NCI-H1436 treated with DMSO at 0.1 percent for 48 hours (cell line): ENCODE measurements at places on chromosomes 7 and 10.

GRCh38 chr7:81624021-81624592 lies 145.7 kb downstream of the HGF start:
- DNase-seq = no peak

DNA sequence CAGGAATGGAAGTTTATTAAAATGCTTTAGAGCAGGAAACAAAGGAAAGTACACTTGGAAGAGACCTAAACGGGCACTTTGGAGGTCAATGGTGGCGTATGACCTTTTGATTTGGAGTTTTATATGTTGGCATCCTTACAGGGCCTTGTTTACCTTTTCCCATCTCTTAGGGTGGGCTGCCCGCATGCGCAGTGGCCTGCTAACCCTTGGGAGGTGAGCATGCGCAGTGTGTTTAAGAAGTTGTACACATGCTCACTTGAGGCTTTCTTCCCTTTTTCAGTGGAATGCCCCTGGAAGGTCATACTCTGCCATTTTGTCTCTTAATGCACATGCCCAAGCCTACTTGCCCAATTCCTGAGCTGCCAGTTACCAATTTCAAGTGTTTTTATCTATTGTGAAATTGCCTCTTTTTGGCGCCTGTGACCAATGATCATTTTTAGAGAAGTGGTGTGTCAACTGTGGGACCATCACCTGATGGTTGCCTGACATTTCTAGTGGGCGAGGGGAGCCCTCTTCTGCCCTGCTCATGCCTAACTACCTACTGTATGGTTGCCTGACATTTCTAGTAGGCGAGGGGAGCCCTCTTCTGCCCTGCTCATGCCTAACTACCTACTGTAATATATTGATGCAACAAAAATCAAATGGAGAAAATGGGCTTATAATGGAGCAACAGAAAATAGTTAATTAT lies 138.0 kb downstream of the PPP1R9A start:
- no peak for DNase-seq

GRCh38 chr10:124957404-124957947 lies 15.6 kb downstream of the ZRANB1 start:
- DNase-seq = no peak

DNA sequence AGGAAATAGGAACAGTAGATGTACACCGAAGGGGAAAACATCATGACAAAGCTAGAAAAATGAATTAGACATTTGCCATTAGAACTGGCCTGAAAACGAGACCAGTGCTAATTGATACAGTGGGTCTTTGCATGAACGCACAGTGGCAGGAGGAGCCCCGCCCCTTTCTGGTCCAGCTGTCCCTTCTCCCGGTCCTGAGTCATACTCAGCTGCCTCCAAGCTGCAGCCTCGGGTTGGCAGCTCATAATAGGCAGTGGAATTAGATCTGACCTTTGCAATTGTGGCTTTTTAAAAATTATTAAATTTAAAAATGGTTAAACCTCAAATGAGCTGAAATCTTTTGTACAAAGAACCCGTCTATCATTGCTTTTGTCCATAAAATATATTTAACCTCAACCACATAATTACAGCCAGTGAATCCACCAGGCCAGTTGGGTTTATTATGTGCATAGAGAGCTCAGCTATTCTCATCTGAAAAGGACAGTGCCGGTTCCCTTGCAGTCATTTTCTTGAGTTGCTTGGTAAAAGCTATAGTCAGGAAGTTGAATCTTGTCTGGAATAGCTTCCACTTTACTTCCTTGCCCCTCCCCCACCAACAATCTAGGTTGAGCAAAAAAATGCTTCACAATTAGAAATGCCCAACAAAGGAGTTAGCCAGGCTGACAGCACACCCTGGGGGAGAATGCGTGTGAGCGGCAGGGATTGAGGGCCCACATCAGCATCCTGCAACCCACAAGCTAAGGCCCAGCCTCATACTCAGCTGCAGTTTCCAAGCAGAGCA lies 147.1 kb downstream of the BUB3 start:
- no peak for DNase-seq

- DNase-seq = peak; percentile 32
These were observed 14.7 kb upstream of the C7orf33 start for GRCh38 chr7:148575640-148576411.

- no peak for DNase-seq
These were observed 310.4 kb upstream of the PHF14 start for GRCh38 chr7:10662982-10663884.

DNA sequence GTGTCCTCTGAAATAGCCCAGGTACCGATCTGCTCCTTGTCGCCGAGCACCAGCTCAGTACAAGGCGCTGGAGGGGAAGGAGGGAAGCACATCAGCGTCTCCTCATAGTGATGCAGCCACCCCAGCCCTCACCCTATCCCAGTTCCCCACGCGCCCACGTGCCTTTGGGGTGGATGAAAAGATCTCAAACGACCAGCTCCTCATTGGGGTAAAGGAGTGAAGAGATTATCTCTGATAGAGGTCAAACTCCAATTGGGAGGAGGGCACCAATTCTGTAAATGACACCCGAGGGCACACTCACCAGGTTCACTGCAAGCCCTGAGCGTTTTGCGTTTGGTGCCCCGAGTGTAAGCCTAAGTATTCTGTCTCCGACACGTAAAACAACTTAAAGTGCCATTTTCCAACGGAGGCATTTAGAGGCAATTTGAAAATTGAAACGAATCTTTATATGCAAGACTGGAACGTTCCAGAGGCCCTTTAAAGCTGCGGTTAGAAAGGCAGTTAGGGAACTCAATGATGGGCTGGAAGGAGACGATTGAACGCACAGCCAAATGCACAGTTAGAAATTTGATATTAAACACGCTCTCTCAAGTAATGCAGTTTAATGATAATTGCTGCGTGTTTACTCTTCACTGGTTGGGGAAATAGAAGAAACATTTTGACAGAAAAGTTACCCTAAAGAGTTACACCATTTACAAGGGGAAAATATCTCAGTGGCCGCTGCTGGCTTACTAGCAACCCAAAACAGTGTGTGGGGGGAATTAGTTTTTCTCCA lies 8.9 kb upstream of the EMX2 start:
- DNase-seq = peak; percentile 12

DNA sequence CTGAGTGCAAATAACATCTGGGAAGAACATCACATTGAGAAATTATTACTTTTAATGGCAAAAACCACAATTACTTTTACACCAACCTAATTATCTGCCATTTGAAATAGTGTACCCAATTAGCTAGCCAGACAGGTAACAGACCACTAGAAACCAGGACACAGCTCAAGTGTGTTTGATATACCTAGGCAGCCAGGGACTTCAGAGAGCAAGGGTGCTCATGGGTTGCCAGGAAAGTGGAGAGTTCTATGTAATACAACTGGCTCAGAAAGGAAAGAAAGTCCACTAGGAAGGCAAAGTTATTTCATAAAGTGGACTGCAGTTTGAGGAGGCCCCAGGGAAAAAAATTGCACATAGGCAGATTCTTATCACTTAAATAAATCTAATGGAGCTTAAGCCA lies 50.0 kb upstream of the PTN start:
- no peak for DNase-seq

- no peak for DNase-seq
These were observed 108.8 kb downstream of the ABCA13 start for GRCh38 chr7:48280100-48280499.

- no peak for DNase-seq
These were observed 70.4 kb downstream of the AKR1B1 start for GRCh38 chr7:134388336-134389019.

DNA sequence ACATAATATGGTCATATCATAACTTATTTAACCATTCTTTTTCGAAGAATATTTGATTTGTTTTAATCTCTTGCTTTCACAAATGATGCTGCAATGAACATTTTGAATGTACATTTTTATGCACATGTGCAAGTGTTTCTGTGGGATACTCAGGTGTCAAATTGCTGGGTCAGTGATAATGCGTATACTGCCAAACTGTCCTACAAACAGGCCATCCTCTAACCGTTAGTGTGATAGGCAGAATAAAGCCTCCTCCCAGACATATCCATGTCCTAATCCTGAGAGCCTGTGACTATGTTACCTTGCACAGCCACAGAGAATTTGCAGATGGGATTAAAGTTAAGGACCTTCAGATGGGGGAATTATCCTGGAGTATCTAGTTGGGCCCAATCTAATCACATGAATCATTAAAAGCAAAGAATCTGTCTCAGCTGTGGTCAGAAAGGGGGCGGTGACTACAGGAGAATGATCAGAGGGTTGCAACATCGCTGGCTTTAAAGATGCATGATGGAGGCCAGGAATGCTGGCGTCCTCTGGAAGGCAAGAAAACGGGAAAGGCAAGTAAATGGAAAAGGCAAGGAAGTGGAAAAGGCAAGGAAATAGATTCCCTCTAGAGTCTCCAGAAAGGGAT lies 46.7 kb downstream of the FZD1 start:
- no peak for DNase-seq

DNA sequence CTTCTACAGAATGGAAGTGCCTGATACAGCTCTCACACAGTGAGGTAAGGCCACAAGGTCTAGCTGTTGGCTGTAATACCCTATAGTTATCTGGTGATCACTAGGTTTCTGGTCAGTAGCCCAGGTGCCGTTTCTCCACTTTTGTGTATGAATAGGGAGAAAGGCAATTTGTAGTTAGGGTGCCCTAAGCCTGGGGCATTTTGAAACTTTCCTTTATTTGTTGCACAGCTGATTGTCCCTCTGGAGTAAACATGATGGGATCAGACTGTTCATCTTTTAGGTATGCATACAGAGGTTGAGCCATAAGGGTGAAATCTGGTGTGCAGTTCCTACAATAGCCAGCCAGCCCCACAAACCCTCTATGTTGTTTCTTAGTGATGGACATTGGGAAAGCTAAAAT lies 112.4 kb downstream of the ANKRD26 start:
- no peak for DNase-seq

- peak; percentile 86 for DNase-seq
These were observed 18.0 kb downstream of the MACC1 start for GRCh38 chr7:20199015-20199737.

DNA sequence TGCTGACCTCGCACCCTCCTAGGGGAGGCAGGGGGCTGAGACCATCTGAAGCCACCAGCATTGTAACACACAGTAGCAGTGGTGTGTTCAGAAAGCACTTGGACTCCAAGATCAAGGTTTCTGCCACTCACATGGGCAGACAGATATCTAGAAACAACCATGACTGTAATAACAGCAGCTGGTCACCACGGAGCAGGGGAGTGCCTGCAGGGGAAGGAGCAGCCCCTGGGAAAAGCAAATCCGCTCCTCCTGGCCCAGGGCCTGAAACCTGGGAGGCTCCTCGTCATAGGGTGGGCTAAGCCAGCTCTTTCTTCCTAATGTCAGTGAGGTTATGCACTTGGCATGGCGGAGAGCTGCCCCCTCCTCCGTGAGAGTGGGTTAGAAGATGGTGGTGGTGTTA lies 118.4 kb upstream of the INSYN2A start:
- no peak for DNase-seq

- DNase-seq = no peak
These were observed 38.4 kb downstream of the STAM start for GRCh38 chr10:17682236-17682946.

- DNase-seq = no peak
These were observed 207.9 kb downstream of the TNS3 start for GRCh38 chr7:47373871-47374451.

DNA sequence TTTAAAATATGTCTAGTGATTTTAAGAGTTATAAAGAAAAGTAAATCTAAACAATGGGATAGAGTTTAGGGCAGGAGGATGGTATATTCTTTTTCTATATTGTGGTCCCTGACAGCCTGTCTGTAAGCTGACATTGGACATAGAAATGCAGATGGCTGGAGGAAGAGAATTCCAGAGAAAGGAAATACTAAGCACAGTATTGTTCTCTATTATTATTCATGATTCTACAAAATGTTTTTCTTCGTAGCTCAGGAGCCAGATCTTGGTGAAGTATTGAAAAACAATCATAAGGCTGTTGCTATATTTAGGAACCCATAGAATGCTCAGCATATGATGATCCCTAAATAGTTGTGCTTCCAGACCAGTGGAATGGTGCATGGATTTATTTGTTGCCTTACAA lies 117.0 kb upstream of the FAM3C start:
- no peak for DNase-seq

DNA sequence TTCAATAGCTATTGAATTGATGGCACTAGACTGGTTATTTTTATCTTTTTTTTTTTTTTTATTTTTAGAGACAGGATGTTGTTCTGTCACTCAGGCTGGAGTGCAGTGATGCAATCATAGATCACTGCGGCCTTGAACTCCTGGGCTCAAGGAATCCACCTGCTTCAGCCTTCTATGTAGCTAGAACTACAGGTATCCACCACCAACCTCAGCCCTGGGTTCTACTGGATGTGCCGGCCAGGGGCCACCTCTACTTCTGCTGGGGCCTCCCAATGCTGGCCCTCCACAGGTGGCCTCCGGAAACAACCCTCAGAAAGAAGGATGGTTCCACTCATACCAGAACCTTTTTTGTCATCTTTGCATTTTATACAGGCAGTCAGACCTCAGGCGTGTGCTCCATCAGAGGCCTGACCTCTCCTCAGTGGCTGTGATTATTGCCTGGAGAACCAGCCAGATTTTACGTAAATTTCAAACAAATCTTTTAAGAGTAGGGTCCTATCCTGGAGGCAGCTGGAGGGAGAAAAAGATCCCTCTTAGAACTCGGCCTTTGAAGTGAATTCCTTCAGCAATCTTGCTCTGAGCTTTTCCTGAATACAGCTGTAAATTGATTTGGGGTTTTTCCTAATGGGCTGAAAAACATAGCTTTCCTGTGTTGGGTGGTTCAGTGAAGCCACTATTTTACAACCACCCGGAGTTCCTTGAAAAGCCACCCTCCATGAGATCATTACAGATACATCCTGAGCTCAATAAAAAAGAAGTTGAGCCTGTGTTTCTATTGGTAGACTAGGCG lies 110.0 kb downstream of the SPAG6 start:
- no peak for DNase-seq

DNA sequence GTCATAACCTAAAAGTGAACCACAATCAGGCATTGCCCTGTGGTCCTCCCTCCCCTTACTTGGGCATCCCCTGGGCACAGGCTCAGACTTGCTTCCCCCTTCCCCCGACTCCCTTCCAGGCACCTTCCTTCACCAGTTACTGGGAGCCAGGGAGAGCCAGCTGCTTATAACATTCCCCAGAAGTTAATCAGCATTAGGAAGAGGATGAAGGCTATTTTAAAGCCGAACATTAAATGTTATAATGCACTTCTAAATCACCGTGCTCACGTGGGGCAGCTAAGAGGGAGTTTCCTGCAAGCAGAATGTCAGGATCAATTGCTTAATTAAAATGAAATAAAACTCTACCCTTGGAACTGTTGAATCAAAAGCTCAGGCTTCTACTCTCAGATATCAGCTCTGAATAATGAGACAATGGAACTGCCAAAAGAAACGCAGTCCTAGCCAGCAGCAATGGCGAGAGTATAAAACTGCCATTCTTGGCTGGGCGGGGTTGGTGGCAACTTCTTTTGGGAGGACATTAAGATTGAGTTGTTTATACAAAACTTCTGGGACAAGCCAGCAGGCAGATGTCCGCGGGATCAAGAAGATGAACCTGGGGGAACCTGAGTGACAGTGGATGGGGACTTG lies 169.5 kb downstream of the FANK1 start:
- no peak for DNase-seq

DNA sequence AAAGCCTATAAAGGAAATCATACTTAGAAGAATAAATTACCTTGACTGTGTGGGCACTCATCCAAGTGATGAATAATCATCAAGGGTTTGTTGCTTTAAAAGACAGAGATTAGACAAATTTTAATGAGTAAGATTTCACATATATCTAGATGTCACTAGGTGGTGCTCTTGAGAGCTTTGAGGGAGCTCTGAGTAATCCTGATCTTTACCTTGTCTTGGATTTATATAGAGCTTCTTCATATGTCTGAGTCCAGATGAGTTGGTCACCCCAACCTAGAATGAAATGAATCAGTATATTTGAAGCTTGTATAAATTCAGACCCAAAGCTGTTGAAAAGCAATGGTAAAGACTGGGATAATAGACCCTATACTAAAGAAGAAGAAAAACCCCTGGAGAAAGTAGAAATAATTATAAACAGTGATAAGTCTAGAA lies 3.7 kb downstream of the AGR2 start:
- no peak for DNase-seq
